ENCODE measurements at places on chromosomes 6 and 20.

DNA sequence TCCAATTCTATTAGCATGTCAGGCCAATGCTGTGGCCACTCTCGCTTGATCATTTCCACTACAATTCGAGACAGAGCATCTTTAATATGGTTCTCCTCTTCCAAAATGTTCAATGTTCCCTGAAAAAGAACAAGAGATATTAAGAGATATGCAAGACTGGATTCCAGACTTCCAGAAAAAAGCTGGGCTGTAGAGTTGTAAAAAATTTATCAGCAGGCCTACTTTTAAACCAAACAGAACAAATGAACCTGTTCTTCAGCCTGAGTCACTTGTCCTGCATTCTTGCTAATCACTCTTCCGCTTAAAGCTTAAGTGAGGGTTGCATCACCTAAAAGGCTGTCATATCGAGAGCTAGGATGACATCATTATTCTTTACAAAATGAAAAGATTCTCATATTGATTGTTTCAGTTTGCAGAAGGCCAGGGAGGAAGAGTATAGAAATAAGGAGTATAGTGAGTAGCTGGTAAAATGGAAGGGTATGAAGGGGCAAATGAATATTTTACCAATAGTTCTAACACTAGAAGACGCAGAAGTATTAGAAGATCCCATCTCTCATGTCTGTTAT, 4.9 kb downstream of the XPO5 start:
- DNase-seq = no peak

DNA sequence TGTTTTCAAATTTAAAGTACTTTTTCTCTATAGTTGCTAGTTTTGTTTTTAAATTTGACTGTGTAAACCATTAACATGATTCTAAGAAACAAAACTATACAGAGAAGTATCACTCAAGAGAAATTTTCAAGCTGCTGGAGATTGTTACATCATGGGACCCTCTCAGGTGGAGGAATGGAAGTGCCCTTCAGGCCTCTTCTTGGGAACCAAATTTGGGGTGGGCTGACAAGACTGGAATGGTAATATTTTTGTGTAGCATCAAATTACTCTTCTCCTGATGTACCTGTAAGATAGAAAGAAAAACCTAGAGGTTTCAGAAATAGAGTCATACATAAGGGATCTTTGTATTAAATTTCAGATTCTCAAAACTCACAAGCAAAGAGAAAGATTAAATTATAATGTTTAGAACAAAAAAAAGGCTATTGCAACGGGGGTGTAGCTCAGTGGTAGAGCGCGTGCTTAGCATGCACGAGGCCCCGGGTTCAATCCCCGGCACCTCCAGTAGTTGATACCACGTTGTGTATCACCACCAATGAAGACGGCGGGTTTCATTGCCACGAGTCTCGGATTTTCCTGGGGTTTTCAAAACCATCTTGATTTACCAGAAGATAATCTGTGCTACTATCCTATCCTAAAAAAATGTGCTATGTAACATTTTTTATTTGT, 193.7 kb downstream of the GPX5 start:
- no peak for DNase-seq

DNA sequence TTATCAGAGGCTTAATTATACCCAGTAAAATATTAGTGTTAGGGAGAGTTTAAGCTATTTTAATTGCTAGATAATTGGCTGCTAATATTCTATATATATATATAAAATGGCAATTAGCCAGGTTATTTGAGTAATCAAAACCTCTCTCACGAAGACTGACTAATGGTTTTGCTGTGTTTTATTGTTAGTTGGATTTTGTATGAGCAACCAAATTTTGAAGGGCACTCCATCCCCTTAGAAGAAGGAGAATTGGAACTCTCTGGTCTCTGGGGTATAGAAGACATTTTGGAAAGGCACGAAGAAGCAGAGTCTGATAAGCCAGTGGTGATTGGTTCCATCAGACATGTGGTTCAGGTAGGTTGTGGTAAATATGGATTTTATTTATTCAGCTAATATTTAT, 102.2 kb downstream of the RTN4IP1 start:
- no peak for DNase-seq

DNA sequence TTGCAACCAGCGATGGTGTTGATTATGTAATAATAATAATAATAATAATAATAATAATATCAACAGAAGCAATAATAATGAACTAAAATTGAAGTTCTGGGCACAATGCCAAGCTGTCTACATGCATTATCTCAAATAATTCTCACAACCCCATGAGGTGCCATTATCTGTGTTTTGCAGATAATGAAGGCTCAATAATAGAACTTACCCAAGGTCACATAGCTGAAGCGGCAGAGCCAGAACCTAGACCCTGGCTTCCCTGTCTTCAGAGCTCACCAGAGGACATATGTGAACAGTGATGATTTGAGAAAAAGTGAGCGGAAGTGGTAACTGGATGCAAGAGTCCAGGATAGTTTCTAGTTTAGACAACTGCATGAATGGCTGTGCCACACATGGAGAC, 91.0 kb downstream of the HIVEP1 start:
- no peak for DNase-seq

GRCh38 chr6:163356324-163356723, 58.2 kb upstream of the QKI start:
- DNase-seq = no peak

- no peak for DNase-seq
Measured at GRCh38 chr20:57158474-57158873, 108.0 kb downstream of the BMP7 start.
